Small intestine (tissue), 16 donors: ENCODE measurements at places on chromosomes 12 and 14.

GRCh38 chr12:12433203-12433731 is 76.4 kb downstream of the BORCS5 start:
- no peak for DNase-seq

DNA sequence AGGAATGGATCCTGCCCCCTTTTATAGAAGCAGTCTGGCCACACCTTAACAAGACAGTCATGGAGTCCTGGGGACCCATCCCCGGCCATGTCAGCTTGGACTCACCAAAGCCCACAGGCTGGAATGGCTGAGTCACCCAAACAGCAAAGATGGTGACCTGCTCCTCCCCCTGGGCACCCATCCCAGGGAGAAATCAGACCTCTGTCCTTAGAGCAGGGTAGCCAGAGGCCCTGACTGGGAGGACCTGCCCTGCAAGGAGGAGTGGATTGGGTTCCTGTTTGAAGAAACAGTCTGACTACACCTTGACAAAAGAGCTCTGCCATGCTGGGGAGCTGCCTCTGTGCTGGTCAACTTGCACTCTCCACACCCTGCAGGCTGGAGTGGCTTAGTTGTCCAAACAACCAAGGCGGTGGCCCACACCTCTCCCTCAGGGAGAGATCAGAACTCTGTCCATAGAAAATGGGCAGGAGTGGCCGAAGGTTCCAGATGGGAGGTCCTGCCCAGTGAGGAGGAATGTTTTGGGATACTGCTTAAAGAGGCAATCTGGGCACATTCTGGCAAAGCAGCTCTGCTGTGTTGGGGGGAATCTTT is 16.6 kb downstream of the MGP start:
- no peak for DNase-seq

- peak; percentile 71 for DNase-seq
Observed at GRCh38 chr14:85528080-85528896, 1.7 kb upstream of the FLRT2 start.

GRCh38 chr12:25496098-25496587 is 56.9 kb downstream of the LMNTD1 start:
- DNase-seq, result no peak

- no peak for DNase-seq
Observed at GRCh38 chr14:90717916-90718315, 98.3 kb downstream of the TTC7B start.

- peak; percentile 9 for DNase-seq
Observed at GRCh38 chr12:127245437-127245836, 1021.5 kb upstream of the TMEM132C start.

- DNase-seq, result no peak
Observed at GRCh38 chr14:34369648-34370030, 92.4 kb downstream of the SPTSSA start.

- DNase-seq, result no peak
Observed at GRCh38 chr14:92553438-92553837, 39.9 kb downstream of the RIN3 start.

- no peak for DNase-seq
Observed at GRCh38 chr12:49428793-49429192, 61.5 kb downstream of the SPATS2 start.

DNA sequence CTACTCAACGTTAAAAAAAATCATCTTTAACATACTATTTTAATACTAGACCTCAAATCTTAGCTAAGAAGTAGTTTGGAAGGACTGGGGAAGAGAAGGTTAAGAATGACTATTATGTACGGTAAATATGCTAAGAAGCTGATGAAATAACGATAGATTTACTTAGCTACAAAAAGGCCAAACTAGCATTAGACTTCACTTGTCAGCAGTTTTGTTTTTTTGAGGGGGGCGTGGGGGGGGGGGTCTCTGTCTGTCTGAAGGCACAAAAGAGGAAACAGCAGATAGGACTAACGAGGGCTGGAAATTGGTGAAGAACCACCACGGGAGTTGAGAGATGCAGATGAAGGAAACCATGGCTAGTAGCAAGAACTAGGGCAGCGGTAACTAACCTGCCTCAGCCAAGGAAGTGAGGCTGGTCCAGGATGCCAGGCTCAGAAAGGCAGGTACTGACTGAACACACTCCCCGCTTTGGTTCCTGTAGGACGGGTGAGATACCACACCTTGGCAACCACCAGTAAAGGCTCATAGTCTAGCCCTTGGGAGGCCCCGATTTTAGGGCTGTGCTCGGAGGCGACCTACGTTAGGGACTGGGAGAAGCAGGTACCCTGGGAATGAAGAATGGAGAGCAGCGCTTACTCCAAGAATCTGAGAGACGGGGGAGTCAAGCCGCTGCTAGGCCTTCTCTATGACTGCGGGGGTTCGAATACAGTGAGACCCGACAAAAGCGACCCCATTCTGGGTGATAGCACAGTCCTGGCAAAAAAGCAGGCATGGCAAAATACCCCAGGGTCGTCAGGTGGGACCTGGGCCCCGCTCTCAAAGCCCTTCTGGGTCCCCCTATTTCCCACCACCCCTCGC is 675 bp downstream of the NEDD8 start:
- DNase-seq, result peak; percentile 43

DNA sequence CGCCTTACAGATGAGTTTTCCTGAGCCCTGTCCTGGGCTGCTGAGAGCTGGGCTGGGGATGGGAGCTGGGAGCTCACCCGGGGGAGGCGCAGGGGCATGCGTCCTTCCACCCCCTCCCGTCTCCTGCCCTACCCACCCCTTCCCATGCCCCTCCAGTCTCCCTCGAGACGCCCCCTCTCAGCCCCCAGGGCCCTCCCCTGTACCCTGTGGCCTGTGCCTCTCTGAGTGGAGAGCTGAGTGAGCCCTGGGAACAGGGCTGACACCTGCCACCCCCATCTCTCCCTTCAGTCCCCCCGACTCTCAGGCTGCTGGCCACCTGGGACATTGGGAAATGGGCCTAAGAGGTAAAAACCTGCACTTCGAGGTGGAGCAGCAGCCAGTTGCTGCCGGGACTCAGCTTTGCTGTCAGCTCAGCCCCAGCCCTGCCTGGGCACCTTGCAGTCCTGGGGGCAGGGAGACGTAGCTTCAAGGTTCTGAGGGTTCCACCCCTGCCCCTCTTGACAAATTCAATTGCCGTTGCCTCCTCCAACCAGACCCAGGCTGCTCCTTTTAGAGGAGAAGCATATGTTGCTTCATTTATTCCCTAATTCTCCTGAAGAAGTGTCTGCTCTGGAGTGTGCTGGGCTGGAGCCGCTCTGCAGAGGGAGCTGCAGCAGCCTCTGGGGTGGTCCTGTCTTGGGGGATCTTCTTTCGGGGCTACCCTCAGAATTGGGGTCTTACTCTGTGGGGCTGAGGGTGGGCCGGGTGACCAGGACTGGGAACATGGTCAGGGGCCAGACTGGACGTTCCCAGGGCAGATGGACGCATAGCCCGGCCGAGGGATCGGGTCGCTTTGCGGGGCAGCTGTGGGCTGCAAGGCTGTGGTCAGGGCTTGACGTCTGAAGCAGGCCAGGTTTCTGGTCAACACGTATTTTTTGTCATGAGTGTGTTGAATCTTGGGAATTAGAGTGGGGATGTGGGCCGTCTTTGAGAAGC is 141.4 kb downstream of the ADGRD1 start:
- DNase-seq, result no peak

GRCh38 chr12:33988197-33988805 is 34.0 kb upstream of the ALG10 start:
- DNase-seq, result no peak

DNA sequence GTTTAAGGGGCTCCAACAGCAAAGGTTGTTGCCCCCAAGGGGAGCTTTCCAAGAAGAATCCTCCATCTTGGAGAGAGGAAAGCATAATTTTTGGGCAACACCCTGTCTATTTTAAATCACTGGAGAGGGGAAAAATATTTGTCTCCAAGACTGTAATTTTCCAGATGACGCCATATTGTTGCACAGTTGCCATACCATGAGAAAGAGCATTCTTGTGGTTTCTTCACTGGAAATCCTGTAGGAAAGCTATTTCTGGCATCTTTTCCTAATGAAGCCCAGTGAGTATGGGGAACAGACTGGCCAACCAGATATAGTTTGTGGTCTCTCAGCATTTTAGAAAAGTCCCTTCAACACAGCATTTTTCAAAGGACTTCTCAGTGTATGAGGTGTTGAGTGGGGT is 88.1 kb upstream of the MANSC4 start:
- DNase-seq, result no peak

- DNase-seq, result no peak
Observed at GRCh38 chr12:125247477-125247876, 182.2 kb downstream of the AACS start.

DNA sequence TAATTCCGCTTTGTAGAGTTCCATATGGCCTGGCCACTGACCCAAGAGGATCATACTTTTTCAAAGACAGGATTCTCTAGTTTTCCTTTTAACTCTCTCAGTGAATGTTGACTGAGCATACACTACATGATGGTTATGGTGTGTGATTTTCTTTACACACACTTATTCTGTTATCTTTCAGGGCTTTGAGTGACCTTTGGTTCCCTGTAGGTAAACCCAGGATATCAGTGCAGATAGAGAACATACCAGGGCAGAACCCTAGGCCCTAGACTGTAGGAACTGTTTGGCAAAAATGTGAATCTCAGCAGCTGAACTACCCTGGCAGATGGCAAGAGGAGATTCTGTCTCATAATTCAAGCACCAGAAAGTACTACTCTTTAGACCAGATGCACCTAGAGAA is 159.6 kb downstream of the KCNA5 start:
- DNase-seq, result peak; percentile 66

DNA sequence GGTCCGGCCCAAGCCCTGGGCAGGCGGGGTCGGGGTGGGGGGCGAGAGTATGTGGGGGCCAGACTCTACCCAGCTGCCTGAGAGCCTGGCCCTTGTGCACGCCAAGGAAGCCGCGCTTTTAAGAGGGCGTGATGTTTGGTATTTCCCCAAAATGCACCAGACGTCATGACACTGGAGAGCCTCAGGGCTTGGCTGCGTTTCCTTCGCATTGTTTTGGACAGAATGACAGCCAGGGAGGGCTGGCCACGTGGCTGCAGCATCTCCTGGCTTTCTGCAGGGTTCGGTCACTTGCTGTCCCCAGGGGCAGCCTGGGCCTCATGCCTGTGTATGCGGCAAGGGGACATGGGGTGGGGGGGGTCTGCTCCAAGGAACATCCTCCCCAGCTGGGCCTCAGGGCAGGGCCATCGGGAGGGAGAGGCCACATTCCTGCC is 16.1 kb upstream of the NUDT14 start:
- DNase-seq, result no peak

- DNase-seq, result no peak
Observed at GRCh38 chr12:55626154-55626553, 10.5 kb upstream of the OR10P1 start.

GRCh38 chr14:22991852-22992251 is 9.5 kb upstream of the AJUBA start:
- DNase-seq, result no peak

GRCh38 chr14:24252289-24253124 is 10.1 kb upstream of the TINF2 start:
- DNase-seq, result peak; percentile 71

DNA sequence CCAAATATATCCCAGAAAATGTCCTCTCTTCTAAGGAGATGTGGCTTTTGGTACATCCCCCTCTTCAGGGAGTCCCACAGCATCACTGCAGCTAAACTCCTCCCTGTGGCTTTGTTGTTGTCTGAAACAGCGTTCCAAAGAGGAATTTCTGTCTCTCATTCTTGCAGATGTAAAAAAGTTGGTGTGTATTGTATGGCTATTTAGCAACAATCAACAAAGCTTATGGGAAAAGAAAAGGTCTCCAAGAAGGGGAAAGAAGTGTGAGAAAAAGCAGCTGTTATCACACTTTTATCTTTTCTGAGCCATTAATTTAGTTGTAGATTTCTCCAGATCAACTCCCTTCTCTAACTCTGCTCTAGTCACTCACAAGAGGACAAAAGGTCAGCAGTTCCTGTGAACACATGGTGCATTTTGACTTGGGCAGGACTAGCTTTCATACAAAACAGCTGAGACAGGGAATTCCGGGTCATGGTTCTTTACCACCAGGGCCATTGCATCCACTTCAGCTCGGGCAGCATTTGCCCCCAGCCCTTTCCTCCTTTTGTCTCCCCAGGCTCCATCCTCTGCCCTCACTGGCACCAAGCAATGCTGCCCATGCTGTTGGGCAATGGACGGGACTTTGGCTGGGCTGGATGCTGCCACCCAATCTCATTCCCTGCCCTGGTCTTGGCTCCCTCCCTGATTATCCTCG is 184.7 kb downstream of the TMX1 start:
- no peak for DNase-seq

- no peak for DNase-seq
Observed at GRCh38 chr12:117835156-117835555, 133.6 kb downstream of the KSR2 start.

DNA sequence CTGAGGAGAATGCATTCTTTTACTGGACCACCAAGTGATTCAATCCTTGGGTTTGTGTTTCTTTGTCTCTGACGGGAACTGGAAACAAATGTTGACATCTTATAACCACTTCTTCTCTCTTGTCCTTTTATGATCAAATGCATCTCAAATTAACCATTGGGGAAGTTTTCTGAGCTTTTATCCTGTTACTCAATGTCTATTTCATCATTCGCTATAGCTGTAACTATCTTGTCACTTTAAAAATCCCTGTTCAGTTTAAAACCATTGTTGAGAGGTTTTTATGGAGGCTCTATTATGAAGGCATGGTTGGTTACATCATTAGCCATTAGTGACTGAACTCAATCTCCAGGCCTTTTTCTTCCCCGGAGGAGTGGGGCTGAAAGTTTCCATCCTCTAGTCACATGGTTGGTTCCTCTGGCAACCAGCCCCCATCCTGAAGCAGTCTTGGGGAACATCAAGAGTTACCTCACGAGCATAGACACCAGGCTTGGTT is 2.7 kb upstream of the CLEC6A start:
- no peak for DNase-seq

DNA sequence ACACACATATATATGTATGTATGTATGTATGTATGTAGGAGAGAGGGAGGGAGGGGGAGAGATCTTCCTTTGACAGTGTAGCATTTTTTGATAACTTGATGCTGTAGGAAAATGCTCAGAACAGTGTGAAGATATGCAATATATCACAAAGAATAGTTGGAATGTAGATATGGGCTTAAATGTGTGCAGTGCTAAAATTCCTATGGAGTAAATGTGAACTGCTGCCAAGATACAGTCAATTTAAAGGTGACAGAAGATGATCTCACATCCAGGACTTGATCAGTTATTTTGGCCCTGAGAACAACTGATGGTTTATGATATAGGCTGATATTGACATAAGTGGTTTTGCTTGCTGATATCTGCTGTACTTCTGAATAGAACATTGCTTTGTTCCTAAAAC is 84.2 kb downstream of the DAAM1 start:
- DNase-seq, result no peak

GRCh38 chr14:60565211-60565610 is 56.3 kb downstream of the SIX6 start:
- no peak for DNase-seq

DNA sequence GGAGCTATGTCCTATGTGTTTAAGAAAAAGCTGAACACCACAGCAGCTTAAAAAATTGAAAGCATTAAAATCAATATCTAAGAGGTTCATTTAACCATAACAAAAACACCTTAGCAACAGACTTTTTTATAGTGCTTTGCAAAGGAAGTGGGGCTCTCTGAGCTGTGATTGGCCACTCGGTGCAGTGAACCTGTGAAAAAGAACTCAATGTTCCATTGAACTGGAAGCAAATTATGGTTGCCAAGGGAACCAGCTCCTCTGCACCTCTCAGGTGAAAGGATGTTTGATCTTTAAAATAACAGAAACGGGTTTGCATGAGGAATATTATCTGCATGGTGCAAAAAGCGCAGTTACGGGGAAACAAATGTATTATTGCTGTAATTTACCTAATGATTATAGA is 149.4 kb downstream of the SNAPC1 start:
- DNase-seq, result peak; percentile 5

- no peak for DNase-seq
Observed at GRCh38 chr12:44307506-44308168, 471.8 kb downstream of the TMEM117 start.

- DNase-seq, result no peak
Observed at GRCh38 chr12:30878024-30878423, 48.5 kb upstream of the TSPAN11 start.

GRCh38 chr12:68482660-68483059 is 128.0 kb upstream of the RAP1B start:
- peak; percentile 57 for DNase-seq
